T-cell (primary cell): ENCODE measurements at places on chromosomes 16 and 17.
A peak's percentile ranks its signal among the peaks of the same experiment; 100 is the strongest.

GRCh38 chr17:79808763-79809529, 12.1 kb upstream of the CBX8 start:
- DNase-seq: no peak

- no peak for DNase-seq
Observed at GRCh38 chr17:44913676-44914075, 1.6 kb downstream of the GFAP start.

- no peak for DNase-seq
Observed at GRCh38 chr17:46986366-46986765, 7.3 kb upstream of the RPRML start.

DNA sequence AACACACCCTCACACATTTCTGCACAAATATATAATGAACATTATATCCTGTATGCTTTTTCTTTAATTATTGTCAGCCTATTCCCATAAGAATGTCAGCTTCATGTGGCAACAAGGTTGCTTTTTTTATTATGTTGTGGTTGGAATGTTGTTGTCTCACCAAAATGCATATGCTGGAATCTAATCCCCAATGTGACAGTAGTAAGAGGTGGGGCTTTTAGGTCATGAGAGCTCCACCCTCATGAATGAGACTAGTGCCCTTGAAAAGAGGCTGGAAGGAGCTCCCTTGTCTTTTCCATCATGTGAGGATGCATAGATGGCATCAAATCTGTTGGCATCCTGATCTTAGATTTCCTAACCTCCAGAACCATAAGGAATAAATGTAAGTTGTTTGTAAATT, 131.3 kb upstream of the IRX6 start:
- no peak for DNase-seq

- peak; percentile 81 for DNase-seq
Observed at GRCh38 chr16:81524382-81524781, 79.8 kb downstream of the CMIP start.

- no peak for DNase-seq
Observed at GRCh38 chr16:3656491-3657468, 2.3 kb downstream of the DNASE1 start.

GRCh38 chr17:20935740-20936139, 107.1 kb downstream of the USP22 start:
- DNase-seq: no peak

DNA sequence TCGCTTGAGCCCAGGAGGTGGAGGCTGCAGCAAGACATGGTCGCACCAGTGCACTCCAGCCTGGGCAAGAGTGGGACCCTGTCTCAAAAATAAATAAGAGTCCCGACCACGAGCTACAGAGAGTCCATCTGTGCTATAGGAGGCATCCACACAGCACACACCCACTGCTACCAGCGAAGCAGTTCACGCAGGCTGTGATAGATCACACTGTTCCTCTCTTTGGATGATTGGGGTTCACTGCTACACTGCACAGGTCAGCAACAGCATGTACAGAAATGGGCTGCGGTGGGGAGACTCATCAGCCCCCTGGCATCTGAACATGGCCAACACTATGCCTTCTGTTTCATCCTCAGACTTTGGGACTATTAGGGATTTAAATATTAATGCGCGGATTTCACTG, 33.8 kb downstream of the PMM2 start:
- DNase-seq: no peak

GRCh38 chr16:48276102-48276501, 28.8 kb upstream of the ABCC11 start:
- DNase-seq: no peak

GRCh38 chr17:42323268-42323773, 35.0 kb downstream of the STAT5A start:
- DNase-seq: no peak

DNA sequence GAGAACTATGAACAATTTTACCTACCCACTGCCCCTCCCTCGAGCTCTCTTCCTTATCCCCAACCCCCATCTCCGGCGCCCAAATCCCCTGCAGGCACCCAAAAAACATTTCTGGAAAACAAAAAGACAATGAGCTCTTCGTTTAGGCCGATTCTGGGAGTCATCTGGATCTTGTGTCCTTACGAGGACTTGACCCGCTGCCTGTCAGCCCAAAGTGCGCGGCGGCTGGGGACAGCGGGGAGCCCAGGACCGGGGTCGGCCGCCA, 524 bp downstream of the STRADA start:
- no peak for DNase-seq

DNA sequence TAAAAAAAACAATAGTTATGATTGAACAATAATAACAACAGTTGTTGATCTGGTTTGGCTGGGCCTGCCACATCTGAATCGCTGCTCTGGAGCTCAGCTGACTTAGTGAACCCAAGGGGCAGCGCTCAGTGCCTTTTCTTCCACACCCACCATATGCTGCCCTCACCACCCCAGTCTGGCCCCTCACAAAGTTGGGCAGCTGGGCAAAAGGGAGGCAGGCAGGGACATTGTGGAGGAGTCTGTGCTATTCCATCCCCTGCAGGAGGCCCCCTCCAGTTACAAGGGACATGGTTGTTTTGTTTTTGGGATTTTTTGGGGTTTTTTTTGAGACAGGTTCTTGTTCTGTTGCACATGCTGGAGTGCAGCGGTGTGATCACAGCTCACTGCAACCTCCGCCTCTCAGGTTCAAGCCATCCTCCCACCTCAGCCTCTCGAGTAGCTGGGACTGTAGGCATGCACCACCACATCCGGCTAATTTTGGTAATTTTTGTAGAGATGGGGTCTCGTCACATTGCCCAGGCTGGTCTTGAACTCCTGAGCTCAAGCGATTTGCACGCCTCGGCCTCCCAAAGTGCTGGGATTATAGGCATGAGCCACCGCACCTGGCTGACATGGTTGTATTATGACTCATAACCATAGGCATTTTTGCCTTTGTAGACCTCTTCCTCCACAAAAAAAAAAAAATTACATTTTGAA, 8.6 kb upstream of the PECAM1 start:
- DNase-seq: no peak

DNA sequence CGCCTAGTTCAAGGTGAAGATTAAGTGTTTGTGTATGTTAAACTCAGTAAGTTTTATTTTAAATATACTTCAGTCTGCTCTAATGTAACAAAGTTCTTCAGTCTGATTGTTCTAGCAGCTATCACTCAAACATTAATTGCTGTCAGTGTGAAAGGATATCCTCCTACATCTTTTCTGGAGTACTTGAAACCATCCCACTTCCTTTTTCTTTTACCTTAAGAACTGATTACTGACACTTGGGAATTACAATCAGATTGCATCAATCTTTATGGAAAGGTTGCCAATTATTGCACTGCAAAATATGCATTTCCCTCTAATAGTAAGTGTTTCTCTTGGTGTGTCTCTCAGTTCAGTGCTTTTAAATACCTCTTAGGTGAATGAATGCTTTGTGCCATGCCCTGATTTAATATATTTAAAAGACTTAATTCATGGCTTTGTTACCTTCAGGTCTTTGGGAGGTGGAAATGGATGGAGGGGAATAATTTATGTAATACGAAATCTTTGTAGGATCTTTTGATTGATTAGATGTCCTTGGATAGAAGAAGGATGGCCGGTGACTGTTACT, 16.6 kb downstream of the MRTFB start:
- no peak for DNase-seq
